ENCODE measurements at places on chromosomes 1 and 21. TPM values are rescaled to one million over a fixed set of nuclear protein-coding genes. Genes with fewer than 3 reads are reported as not detected.

DNA sequence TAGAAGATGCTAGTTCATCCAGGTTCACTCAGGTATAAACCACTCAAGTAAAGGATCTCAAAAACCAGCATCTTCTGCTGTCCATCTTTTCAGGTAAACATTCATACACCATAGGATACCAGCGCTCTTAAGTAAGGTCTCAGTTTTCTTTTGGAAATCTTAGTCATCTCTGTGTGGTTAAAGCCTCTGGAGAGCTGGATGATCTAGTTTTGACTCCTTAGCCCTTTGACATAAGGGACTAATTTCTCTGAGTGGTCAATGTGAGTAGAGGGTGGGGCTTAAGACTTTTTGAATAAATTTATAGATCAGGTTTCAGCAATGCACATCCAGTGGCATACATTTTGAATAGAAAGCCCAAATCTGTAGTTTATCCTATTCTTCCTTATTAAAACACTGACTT lies 92.3 kb downstream of the CTH start:
- no peak for DNase-seq

DNA sequence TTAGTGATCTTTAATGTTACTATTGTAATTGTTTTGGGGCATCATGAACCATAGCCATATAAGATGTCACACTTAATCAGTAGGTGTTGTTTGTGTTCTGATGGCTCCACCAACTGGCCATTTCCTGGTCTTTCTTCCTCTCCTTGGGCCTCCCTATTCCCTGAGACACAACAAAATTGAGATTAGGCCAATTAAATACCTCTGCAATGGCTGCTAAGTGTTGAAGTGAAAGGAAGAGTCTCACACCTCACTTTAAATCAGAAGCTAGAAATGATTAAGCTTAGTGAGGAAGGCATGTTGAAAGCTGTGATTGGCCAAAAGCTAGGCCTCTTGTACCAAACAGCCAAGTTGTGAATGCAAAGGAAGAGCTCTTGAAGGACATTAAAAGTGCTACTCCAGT lies 30.7 kb downstream of the PPP2R5A start:
- no peak for DNase-seq

- DNase-seq, result no peak
Measured at GRCh38 chr1:185156288-185156853, 382 bp downstream of the TRMT1L start.

- DNase-seq, result no peak
Measured at GRCh38 chr1:98323906-98324358, 337.6 kb upstream of the SNX7 start.

- DNase-seq, result no peak
Measured at GRCh38 chr1:145918992-145919939, 749 bp upstream of the PEX11B start.

The ST6GALNAC5 gene
- total RNA-seq, result not detected

Data from activated T-cell treated with anti-CD3 and anti-CD28 coated beads, Interleukin-2, amount 50 U/mL, for 4 hours (primary cell).